T-helper 1 cell treated with Interleukin-12 subunit alpha and Interleukin-12 subunit beta and Interleukin-4 antibody, amounts not matched to agents 30 ng/mL and 1 ng/mL, for 36 hours (primary cell): ENCODE measurements at places on chromosomes 16 and 17. TPM values are rescaled to one million over a fixed set of nuclear protein-coding genes. Genes with fewer than 3 reads are reported as not detected.

KRT15 gene
- not detected in 2 replicates for total RNA-seq

LDAF1 gene
- 6.8 and 8.4 TPM in 2 replicates for total RNA-seq

NBR1 gene
- 65.7 and 69.1 TPM in 2 replicates for total RNA-seq

NUP93 gene
- total RNA-seq = 102 and 107 TPM in 2 replicates

CKLF gene
- 253 and 270 TPM in 2 replicates for total RNA-seq

AATK gene
- total RNA-seq = 0.39 and 0.54 TPM in 2 replicates
